Psoas muscle (tissue), 8 donors: ENCODE measurements at places on chromosomes 1 and 21.
A peak's percentile ranks its signal among the peaks of the same experiment; 100 is the strongest.

GRCh38 chr1:165837838-165838364 lies 10.5 kb downstream of the UCK2 start:
- no peaks in the 10 kb centered on the region for H3K27me3 ChIP-seq
- no peak for DNase-seq
- no peaks in the 10 kb centered on the region for H3K36me3 ChIP-seq
- no peak overlapping the region for H3K4me3 ChIP-seq

DNA sequence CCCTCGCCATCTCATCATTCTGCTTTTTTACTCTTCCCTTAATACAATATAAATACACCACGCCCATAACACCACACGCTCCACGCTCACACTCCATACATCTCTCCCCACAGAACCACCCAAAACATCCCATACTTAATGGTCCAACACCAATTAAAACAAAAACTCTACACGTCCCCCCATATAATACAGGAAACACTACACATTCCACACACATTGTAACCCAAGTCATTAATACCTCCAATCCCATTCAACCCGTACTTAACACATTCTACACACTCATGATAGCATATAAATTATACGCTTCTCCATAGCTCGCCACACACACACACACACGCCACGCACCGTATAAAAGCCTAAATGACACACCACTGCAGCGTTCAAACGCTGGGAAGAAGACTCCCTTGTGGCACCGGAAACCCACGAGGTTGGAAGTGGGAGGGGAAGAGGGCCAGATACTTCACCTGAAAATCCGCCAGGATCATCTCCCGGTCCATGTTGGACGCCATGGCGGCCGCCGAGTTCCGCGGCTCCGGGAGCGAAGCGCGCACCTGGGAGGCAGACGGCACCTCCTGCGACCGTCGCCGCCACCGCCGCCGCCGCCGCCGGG lies 659 bp downstream of the FAF1 start:
- peaks cover 19% of the 10 kb centered on the region for H3K4me1 ChIP-seq
- peak overlapping the region; percentile 82 for H3K4me3 ChIP-seq
- no peaks in the 10 kb centered on the region for H3K27me3 ChIP-seq
- DNase-seq: no peak
- peak overlapping the region; percentile 89 for H3K27ac ChIP-seq

DNA sequence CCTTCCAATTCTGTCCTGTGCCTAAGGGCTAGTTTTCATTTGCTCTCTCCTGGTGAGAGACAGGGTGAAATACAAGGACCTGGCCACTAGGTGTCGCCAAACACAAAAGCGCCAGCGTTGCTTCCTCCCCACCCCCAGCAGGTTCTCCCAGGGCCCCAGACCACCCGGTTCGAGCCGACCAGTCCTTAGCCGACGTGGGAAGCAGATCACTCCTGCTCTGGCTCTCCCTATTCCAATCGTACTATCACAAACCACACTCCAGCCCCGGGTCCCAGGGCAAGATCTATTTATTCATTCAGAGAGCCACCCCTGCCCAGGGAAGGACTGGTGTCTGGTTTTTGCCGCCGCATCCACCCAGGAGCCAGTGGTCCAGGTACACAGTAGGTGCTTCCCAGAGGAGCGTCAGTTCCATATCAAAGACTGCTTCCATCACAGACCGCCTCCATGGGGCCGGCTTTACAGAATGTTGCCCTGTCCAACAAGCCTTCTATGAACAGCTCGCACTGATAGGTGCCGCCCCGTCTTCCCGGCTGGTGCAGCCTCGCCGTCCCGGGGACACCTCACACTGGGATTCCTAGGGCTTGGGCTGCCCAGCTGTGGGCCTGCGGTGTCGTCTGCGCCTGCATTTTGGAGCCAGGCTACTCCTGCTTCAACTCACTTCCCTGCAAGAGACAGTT lies 35.0 kb downstream of the CTNNBIP1 start:
- peak; percentile 71 for DNase-seq
- no peaks in the 10 kb centered on the region for H3K27me3 ChIP-seq
- H3K4me1 ChIP-seq: peaks cover 28% of the 10 kb centered on the region
- H3K36me3 ChIP-seq: peaks cover 11% of the 10 kb centered on the region
- peak overlapping the region; percentile 36 for H3K4me3 ChIP-seq

DNA sequence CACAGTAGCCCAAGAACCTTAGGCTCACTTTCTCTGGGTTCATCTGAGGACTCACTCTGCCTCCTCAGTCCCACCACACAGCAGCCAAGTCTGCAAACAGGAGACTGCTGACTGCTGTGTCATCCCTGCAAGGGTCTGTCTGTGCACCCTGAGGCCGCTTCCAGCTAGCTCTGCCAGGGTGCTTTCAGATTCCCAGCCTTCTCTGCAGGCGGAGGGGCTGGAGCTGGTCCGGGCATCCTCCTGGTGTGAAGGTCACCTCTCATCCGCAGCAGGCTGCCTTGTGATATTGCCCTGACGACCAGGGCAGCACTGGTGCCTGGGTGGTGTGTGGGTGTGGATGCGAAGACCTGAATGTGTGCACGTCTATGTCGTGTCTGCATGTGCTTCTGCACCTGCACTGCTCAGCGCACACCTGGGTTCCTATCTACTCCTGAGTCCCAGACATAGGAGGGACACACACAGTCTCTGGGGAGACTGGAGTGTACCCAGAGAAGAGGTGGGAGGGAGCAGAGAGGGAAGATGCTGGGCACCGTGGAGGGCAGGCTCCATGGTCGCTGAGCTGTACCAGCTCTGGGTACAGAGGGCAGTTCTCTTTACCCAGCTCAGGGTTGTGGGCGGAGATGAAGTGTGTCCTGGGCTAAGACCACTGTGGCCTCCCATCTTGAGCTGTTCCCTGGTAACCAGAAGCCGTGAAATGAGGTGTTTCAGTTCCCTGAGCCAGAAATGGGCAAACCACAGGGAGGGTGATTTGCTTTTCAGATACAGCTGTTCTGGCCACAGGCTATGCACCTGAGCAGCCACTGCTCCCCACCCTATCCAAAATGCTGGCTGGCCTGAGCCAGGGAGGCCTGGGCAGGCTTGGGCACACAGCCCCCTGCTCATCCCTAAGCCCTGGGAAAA lies 160.9 kb upstream of the CSF3R start:
- H3K4me3 ChIP-seq: no peak overlapping the region
- H3K4me1 ChIP-seq: no peaks in the 10 kb centered on the region
- H3K36me3 ChIP-seq: no peaks in the 10 kb centered on the region
- no peak for DNase-seq

DNA sequence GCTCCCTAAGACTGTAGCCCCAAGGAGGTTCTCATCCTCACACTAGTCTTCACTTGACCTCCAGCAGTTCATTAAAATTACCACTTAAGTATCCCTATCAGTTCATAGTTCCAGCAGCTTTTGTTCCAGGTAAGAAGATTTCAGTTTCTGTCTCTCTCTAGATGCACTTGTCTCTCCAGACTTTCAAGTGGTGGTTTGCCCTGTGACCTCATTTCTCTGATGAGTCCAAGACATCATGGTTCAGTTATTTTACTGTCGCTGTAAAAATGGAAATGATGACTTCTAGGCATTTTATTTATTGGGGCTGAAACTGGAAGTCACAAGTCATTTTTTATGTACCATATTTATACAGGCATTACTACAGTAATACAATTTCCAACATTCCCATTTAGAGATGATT lies 17.9 kb upstream of the RGS18 start:
- H3K27ac ChIP-seq: no peak overlapping the region
- H3K4me1 ChIP-seq: no peaks in the 10 kb centered on the region
- no peak for DNase-seq
- H3K36me3 ChIP-seq: no peaks in the 10 kb centered on the region

DNA sequence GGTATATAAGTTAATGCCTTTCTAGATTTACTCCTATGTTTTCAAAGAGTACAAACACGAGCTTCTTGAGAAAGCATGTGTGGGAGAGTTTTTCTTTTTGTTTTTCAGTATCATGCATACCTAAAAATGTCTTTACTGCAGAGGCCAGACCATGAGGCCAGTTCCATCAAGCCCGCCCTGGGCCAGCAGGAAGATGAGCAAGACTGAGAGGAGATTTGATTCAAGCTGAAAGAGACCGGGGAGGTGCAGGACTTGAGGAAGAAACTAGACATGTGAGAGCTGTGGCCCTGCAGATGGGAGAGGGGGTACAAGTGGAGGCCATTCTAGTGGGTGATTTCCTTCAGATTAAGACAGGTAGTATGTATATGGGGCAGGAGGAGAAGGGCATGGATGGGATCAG lies 33.4 kb upstream of the NTPCR start:
- H3K36me3 ChIP-seq: no peaks in the 10 kb centered on the region
- no peak for DNase-seq
- no peaks in the 10 kb centered on the region for H3K4me1 ChIP-seq
- H3K27ac ChIP-seq: no peak overlapping the region

DNA sequence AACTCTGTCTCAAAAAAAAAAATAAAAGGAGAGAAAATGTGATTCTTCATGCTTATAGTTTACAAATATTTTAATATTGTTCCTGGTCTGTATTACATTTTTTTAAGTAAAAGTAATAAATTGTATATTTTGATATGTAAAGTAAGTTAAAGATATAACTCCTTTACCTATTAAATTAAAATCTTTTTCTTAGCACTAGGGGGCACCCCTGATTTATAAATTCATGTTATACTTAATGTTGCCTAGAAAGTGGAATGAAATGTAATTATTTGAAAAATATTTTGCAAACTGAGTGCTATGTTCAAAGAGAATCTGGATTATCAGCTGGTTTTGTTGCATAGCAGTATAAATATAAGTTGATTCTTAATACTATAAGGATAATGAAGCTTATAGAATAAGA lies 49.2 kb downstream of the RALGPS2 start:
- no peak for DNase-seq
- no peak overlapping the region for H3K4me3 ChIP-seq
- no peaks in the 10 kb centered on the region for H3K27me3 ChIP-seq
- no peaks in the 10 kb centered on the region for H3K4me1 ChIP-seq
- H3K36me3 ChIP-seq: no peaks in the 10 kb centered on the region
- H3K27ac ChIP-seq: no peak overlapping the region

DNA sequence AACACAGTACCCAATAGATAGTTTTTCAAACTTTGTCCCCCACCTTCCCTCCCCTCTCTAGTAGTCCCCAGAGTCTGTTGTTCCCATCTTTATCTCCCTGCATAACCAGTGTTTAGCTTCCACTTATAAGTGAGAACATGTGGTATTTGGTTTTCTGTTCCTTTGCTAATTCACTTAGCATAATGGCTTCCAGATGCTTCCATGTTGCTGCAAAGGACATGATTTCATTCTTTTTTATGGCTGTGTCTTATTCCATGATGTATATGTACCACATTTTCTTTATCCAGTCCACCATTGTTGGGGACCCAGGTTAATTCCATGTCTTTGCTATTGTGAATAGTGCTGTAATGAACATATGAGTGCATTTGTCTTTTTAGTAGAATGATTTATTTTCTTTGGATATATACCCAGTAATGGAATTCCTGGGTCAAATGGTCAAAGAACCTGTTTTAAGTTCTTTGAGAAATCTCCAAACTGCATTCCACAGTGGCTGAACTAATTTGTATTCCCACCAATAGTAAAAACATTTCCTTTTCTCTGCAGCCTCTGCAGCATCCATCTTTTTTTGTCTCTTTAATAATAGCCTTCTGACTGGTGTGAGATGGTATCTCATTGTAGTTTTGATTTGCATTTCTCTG lies 126.0 kb downstream of the AK5 start:
- no peak overlapping the region for H3K27ac ChIP-seq
- no peak overlapping the region for H3K4me3 ChIP-seq
- DNase-seq: no peak
- H3K27me3 ChIP-seq: no peaks in the 10 kb centered on the region
- no peaks in the 10 kb centered on the region for H3K36me3 ChIP-seq
- H3K4me1 ChIP-seq: no peaks in the 10 kb centered on the region

GRCh38 chr1:155191904-155192303 lies 15.8 kb downstream of the THBS3 start:
- peak; percentile 56 for DNase-seq

DNA sequence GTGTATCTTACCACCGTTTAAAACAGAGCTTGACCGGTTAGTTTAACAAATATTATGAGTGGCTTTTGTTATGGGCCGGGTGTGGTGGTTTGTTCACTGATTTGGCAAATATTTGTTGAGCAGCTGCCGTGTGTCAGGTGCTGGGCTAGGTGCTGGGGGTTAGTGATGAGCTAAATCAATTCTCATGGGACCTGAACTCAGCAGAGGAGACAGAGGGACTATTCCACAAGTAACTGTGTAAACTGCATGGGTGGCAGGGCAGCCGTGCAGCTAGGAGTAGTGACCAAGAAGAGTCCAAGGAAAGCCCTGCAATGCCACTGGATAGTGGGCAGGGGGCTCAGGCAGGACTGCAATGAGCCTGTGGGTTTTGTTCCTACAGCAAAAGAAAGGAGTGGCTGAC lies 11.2 kb upstream of the C2CD2 start:
- no peak for DNase-seq
- H3K36me3 ChIP-seq: no peaks in the 10 kb centered on the region
- H3K27ac ChIP-seq: no peak overlapping the region
- H3K4me1 ChIP-seq: no peaks in the 10 kb centered on the region
- H3K4me3 ChIP-seq: no peak overlapping the region
- no peaks in the 10 kb centered on the region for H3K27me3 ChIP-seq

DNA sequence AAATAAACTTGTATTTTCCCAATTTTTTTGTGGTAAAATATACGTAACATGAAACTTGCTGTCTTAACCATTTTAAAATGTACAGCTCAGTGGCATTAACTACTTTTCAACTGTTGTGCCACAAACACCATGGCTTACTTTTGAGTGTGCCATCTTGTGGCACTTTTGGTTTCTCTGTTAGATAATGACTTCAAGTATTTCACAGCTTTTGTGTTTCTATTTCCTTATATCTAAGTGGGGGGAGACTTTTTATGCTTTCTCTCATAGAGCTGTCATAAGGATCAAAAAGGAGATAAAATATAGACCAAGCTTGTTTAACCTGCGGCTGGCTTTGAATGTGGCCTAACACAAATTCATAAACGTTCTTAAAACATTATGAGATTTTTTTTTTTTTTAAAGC lies 44.3 kb downstream of the CDC14A start:
- H3K27me3 ChIP-seq: no peaks in the 10 kb centered on the region
- no peak overlapping the region for H3K27ac ChIP-seq
- no peaks in the 10 kb centered on the region for H3K36me3 ChIP-seq
- H3K4me1 ChIP-seq: peaks cover 5% of the 10 kb centered on the region
- H3K4me3 ChIP-seq: no peak overlapping the region

GRCh38 chr1:174206148-174206836 lies 47.0 kb downstream of the RABGAP1L start:
- H3K4me3 ChIP-seq: peak overlapping the region; percentile 15
- no peaks in the 10 kb centered on the region for H3K36me3 ChIP-seq
- no peak for DNase-seq
- no peaks in the 10 kb centered on the region for H3K27me3 ChIP-seq
- peaks cover 12% of the 10 kb centered on the region for H3K4me1 ChIP-seq
- peak overlapping the region; percentile 42 for H3K27ac ChIP-seq
